RWPE1 (cell line): ENCODE measurements at places on chromosomes 2 and 18.

- DNase-seq: no peak
Observed at GRCh38 chr18:3029215-3029952, 16.4 kb upstream of the LPIN2 start.

- DNase-seq: no peak
Observed at GRCh38 chr2:184610891-184611290, 12.6 kb downstream of the ZNF804A start.

DNA sequence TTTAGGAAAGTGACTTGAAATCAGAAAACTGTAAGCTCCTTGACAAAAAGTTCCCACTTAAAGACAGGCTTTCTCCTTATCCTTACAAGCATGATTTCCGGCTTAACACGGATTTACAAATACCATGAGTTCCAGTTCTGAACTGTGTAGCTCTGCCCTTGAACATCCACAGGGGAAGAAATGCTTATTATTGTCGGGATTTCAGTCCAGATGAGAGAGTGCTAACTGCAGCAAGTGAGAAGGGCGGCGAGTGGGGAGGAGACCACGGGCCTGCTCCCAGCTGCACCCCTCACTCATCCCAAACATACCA lies 73.1 kb downstream of the LRRC30 start:
- DNase-seq: no peak

- DNase-seq: no peak
Observed at GRCh38 chr18:54247511-54248175, 21.7 kb upstream of the POLI start.

DNA sequence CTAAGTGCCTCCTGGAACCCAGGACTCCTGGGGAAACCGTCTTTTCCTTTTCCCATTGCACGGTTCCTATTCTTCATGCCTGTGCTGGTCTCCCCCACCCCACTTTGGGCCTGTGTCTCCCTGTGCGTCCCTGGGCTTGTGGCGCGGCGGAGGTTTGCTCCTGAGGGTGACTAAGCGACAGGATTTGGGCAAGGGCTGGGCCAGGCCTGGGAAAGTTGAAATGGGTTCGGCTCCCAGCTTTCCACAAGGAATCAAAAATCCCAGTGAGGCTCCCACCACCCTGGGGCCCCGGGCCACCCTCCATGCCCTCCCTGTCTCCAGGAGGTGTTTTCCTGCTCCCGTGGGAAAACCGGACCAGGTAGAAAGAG lies 197.6 kb downstream of the NDUFA10 start:
- no peak for DNase-seq

- DNase-seq: no peak
Observed at GRCh38 chr2:107812006-107812405, 14.7 kb upstream of the RGPD4 start.

DNA sequence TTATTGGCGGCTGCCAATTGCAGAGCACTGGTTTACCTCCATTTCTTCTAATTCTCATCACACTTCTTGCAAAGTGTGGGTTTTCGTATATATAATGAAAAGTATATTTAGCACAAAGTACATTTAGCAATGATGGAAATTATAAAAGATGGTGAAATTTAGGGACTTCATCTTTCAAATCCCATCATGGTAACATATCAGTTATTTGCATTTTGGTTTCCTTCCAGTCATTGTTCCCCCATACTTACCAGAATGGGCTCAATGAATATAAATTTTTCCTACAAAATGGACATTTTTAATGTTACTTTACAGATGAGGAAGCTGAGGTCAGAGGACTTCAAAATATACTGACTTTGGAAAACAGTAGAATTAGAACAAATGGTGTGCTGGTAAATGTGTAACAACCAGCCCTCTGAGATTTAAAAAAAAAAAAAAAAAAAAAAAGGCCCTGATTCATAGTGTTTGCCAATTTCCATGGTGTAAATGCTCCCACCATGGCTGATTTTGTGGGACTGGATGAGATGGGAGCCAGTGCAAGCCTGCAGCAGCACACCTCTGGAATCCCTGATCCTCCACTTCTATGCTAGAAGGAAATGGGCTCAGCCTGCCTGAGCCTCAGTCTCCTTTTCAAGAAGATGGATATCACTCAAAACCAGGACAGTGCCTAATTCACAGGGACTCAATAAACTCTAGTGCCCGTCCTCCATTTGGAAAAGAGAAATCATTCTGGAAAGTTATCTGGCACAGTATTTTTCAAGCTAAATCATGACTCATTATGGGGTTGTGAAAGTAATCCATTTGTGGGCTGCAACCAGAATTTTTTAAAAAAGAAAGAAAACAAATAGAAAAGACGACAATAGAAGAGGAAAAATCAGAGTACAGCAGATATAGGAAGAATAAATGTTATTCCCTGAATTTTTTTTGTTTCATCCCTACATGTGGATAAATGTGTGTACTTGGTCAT lies 34.0 kb downstream of the LBH start:
- DNase-seq: no peak

GRCh38 chr18:59575995-59576394 lies 121.2 kb downstream of the CCBE1 start:
- no peak for DNase-seq

GRCh38 chr2:191543708-191544107 lies 134.2 kb upstream of the NABP1 start:
- no peak for DNase-seq
